CD4-positive, CD25-positive, alpha-beta regulatory T cell (primary cell): ENCODE measurements at places on chromosomes 3 and 15.
A peak's percentile ranks its signal among the peaks of the same experiment; 100 is the strongest.

DNA sequence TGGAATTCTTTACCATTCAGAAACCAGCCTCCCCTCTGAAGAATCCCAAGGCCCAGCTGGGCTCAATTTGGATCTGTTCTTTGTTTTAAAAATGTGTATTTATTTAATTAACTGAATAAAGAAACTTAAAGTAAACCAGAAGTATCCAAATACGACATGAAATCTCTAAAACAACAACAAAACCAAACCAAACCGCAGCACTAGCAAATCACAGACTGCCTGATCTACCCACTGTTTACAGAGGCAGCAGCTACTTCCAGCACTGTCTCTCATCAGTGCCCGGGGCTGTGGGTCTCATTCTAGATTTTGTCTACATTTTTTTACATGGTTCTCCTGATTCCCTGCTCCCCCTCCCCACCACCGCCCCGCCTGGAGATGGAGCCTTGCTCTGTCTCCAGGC, 2.3 kb downstream of the FLNB start:
- no peak for DNase-seq

- no peak for DNase-seq
These were observed 28.3 kb downstream of the IL12A start for GRCh38 chr3:160016972-160017371.

DNA sequence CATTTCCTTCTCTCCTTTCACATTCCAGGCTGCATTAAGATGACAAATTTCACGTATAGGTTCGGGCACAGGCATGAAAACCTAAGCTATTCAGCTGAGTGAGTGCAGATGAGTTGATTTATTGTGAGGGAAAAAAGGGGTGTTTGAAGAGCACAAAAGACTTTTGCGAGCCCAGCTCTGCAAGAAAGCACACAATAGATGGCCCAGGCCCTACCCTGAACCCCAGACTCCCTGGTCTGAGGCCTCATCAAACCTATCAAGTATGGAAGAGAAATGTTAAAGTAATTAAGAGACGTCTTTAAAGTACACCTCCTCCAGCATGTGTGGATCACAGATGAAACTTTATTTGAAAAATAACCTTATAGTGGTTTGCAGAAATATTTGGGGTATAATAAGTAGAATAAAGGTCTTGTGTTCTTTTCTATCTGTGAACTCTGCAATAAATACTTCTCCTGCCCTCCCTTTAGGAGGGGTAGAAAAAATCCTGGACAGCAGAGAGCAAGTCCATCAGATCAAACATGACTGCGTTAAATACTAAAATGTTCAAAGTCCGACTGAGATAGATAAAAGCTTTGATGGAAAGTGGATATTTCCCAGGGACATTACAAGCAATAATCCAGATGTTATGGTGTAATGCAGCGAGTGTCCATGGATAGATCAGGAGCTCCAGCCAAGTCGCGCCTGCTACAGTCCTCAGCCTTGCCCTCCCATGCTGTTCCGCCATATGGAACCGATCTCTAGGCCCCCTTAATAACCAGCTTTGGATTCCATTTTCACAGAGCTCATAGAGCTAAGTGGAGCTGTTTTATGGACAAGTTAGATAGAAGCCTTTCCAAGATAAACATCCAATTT, 121.5 kb downstream of the MCTP2 start:
- DNase-seq, result no peak

DNA sequence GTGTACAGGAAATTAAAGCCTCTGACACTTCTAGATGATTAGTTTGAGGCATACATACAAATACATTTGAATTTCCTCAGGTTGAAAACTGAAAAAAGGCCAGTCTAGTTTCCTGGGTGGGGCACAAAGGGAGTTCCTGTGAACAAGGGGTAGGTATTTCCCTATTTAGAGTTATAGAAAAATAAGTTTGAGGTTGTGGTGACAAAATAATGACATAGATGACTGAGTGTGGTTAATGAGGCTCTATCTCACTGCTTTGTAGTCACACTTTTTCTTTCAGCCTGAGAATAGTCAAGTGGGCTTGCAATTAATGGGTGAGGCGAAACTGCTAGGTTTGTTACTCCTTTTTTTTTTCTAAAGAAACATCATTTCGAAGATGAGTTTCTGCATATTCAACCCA, 4.3 kb downstream of the SLCO3A1 start:
- peak; percentile 93 for DNase-seq

DNA sequence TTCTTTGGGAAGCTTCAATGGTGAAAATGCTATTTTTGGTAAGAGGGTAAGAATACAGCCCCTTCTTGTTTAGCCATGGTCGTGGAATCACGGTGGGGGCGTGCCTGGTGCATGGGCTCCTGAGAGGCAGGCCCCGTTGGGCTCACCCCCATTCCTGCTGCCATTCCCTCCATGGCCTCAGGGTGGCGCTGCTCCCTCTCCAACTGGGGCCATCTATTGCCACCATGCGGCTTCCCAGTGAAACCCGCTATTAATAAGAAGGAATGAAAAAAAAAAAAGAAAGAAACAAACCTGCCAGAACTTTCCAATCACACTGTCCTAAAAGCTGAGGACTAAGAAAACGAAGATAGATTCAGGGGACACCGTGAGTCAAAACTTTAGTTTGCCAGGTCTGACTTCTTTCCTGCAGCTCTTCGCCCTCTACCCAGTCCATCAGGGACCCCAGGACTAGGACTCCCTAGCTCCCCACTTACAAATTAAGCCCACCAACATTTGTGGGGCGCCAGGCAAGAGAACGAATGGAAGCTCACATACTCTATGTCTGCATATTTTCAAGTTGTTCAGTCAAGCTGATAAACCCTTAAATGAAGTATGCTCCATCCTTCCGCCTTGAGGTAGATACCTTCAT, 30.6 kb upstream of the ABHD2 start:
- peak; percentile 64 for DNase-seq

DNA sequence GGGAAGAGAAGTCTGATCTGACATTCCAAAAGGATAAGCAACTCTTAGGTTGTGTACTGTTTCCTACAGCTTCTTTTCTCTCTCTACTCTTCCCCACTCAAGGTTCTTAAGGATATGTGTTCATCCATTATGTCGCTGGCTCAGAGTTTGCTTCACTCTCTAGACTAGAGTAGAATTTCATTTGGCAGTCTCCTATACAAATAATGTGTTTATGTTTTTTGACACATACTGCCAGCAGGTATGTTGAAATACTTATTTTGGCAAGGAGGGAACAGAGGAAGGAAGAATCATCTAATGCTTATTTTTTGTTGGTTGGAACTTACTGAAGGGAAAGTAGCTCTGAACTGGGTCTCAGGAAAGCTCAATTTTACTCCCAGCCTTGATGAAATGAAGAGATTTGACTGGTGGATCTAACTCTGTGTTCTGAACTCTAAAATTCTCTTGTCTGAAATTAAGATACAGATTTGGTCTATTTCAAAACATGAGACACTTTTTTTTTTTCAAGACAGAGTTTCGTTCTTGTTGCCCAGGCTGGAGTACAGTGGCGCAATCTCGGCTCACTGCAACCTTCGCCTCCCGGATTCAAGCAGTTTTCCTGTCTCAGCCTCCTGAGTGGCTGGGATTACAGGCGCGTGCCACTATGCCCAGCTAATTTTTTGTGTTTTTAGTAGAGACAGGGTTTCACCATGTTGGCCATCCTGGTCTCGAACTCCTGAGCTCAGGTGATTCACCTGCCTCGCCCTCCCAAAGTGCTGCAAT, 7.6 kb upstream of the EMC3 start:
- DNase-seq, result no peak

GRCh38 chr15:75823860-75824613, 19.2 kb upstream of the UBE2Q2 start:
- DNase-seq, result no peak
